Kidney epithelial cell (primary cell): ENCODE measurements at places on chromosomes 2 and 18.
A peak's percentile ranks its signal among the peaks of the same experiment; 100 is the strongest.

GRCh38 chr2:18934886-18935285 lies 345.5 kb upstream of the NT5C1B start:
- no peak for DNase-seq

- no peak for DNase-seq
These were observed 46.8 kb downstream of the RHBDD1 start for GRCh38 chr2:226882606-226883005.

- DNase-seq = no peak
These were observed 90.5 kb downstream of the HNRNPLL start for GRCh38 chr2:38512211-38512610.

GRCh38 chr18:63002305-63002704 lies 287.0 kb downstream of the PHLPP1 start:
- no peak for DNase-seq

DNA sequence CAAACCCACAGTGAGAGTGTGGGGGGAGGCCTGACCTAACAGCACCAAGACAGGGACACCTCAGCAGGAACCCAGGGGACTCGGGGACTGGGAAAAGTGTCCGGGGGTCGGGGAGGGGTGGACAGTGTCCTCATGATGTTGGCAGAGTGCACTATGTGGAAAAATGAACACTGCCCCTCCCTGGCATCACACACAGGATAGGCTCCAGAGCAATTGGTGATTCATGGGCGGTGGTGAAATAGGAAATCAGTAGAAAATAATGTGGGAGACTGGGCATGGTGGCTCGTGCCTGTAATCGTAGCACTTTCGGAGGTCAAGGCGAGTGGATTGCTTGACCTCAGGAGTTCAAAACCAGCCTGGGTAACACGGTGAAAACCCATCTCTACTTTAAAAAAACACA lies 3.6 kb upstream of the ANO7 start:
- no peak for DNase-seq

- DNase-seq = no peak
These were observed 7.3 kb downstream of the SRSF7 start for GRCh38 chr2:38743672-38744398.

GRCh38 chr2:2795438-2796091 lies 464.5 kb upstream of the MYT1L start:
- DNase-seq = no peak

- DNase-seq = no peak
These were observed 58.0 kb downstream of the CCDC88A start for GRCh38 chr2:55361465-55362189.

DNA sequence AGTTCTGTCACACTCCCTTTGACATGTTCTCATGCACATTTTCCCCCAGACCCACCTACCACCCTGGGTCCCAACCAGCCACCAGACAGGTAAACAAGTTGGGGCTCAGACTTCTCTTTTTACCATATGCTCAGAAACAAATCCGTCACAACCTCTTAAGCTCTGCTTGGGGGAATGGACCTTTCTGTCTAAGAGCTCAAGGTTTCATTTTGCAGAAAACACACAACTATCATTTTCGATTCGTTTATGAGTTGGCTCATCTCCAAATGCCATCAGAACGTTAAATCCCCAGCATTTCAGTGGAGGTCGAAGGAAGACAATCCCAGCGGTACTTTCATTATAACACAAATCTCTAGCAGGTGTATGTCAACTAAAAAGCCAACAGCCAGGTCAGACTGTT lies 30.6 kb upstream of the NCK2 start:
- no peak for DNase-seq

GRCh38 chr2:215407590-215408264 lies 28.1 kb downstream of the FN1 start:
- DNase-seq = no peak

GRCh38 chr2:65256054-65256453 lies 28.4 kb downstream of the ACTR2 start:
- no peak for DNase-seq

GRCh38 chr18:38963943-38964660 lies 1398.5 kb upstream of the CELF4 start:
- no peak for DNase-seq

DNA sequence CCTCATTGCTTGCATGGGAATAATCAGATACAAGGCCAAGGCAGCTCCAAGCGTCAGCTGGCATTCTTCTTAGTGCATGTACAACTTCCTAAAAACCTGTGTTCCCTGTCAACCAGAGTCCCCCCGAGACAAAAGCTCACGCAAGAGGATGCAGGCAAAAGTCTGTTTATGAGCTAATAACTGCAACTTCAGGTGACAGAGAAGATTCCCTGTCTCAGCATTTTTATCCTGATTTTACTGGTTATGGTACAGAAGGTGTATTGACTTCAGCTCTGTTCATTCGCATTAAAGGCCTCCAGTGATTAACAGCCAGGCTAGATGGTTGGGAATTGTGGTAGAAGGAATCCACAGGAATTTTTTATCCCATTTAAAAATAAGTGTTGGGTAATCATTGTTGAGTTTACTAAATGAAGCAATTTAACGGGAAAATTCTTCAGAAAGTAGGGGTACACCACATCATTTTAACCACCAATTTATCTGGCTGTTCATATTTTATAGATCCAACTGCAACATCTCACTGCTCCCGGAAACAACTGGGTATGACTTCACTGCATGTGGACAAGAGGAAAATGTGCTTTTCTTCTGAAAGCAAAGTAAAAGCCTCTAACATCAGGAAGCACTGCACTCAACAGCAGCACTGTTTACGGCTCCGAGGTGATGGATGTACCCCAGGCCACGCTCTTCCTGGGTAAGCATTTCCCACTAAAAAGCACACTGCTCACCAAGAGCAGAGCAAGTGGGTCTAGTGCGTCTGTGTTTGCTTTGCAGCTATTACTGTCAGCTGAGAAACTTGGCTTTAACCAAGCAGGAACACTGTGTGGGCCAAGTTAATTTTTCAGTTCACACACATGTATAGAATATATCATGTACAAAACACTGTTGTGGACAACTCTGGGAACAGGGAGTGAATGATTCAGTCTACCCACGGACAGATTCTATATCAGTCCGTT lies 31.9 kb downstream of the CCBE1 start:
- DNase-seq = no peak

- peak; percentile 18 for DNase-seq
These were observed 34.6 kb upstream of the TMEM17 start for GRCh38 chr2:62540408-62541168.

DNA sequence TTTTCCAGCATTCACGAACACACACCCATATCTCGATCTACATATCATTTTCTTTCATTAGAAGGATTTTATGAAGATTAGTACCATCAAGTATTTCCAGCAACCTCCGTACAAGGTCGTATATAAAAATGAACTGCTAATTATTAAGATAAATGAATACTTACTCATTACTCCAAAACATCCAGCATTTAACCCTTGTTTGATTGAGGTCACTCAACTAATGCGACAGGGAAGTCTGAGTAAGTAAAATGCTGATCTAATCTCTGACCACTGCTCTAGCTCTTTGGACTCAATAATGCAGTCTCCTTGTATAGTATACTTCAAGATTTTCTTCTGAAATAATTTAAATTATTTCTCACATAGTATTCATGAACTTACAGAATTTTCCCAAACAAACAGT lies 2.0 kb downstream of the ABHD3 start:
- no peak for DNase-seq

DNA sequence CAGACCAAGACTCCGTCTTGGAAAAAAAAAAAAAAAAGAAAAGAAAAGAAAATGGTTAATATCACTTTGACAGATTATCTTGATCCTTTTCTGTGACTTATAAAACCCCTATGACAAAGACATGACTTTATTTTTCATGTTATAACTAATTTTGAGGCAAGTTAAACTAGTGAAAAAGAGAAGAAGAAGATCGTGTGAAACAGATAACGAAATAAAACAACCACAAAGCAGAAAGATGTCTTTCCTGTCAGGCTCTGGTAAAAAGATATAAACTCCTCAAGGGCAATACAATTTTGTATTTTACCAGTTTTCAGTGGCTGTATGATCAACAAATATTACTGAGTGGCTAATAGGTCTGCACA lies 13.4 kb upstream of the RBMS1 start:
- no peak for DNase-seq

- DNase-seq = no peak
These were observed 1.0 kb upstream of the ROCK1 start for GRCh38 chr18:21112543-21113105.

- DNase-seq = no peak
These were observed 15.5 kb upstream of the IHH start for GRCh38 chr2:219076253-219076652.

DNA sequence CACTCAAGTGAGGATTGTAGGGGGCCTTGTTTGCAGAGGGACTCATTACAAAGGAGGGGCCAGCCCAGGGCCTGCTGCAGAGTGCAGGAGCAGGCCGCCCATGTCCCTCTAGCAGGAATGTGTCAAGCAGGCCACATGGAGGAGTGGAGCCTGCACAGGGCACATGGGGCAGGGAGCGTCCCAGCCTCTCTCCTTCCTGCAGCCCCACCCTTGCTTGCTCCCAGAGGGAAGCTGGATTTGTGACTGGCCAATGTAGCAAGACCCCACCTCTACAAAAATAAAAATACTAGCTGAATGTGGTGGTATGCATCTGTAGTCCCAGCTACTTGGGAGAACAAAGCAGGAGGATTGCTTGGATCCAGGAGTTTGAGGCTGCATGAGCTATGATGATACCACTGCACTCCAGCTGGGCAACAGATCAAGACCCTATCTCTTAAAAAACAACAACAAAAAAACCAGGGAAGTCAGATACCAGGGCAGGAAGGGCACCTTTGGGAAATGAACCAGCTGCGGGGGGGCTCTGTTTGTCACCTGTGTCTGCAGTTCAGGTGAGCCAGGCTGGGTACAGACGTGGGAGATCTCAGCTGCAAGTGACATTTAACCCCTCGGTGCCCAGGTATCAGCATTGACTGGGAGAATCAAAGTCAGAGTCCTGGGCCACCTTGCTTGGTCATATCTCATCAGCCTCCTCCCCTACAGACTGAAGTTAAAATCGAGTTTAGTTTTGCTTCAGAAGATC lies 27.7 kb downstream of the IMPA2 start:
- DNase-seq = no peak

DNA sequence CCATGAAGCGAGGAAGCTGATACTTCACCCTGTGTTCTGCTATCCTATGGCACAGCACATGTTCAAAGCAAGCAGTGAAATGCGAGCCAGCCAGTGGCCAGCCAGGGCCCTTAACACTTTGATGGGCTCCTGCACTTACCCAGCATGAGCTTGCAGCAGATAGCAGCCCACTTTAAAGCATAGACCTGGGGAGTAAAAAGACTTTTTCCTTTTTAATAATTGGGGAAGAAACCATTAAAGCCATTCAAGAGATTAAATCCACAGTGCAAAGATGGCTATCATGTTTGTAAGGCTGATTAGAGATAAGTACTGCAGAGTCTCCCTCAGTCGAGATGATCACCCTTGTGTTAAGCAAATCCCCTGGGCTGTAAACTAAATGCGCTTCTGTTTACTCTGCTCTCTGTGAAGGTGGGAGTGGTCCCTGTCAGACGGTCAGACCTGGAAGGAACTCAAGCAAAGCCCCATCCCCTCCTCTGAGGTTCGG lies 15.7 kb downstream of the CCBE1 start:
- no peak for DNase-seq

GRCh38 chr2:43311276-43311675 lies 84.9 kb upstream of the ZFP36L2 start:
- DNase-seq = no peak

DNA sequence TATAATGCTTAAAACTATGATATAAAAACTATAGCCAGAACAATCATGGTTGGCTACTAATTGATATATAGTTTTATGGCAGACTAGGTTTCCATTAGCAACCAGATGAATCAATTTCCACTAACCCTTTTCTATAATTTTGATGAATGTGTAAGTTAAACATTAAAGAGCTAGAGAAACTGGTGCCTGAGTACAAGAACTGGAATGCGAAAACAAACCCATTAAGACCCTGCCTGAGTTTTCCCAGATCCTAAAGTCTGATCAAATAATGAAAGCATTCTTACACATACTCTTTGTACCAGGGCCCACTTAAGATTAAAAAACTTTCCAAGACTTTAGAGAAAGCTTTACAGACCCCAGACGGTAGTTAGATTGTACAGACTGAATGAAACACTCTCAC lies 21.3 kb downstream of the MRPL19 start:
- DNase-seq = peak; percentile 58

DNA sequence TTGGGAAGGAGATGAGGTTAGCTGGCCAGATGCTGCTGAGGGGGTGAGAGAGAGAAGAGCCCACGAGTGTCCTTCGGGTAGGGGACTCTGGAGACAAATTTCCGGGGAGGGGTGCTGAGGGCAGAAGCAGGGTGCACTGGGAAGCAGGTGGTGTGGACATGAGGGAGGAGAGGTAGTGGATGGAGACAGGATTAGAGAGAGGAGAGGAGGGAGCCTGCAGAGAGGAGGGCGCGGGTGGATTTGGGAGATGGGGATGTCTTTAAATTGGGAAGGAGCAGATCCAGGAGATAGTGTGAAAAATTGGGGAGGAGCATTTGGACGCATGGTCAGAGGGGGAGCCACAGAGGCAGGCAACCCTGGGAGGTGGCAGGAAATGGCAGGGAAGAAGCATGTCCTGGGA lies 154.7 kb downstream of the DYSF start:
- DNase-seq = no peak
